ENCODE measurements at places on chromosomes 6 and 20.
A peak's percentile ranks its signal among the peaks of the same experiment; 100 is the strongest.

- no peak for DNase-seq
These were observed 1.2 kb downstream of the PTPRA start for GRCh38 chr20:2874456-2874855.

GRCh38 chr20:60473211-60473610, 515.0 kb downstream of the CDH26 start:
- DNase-seq = no peak

GRCh38 chr20:38373231-38373867, 27.1 kb downstream of the LBP start:
- no peak for DNase-seq

DNA sequence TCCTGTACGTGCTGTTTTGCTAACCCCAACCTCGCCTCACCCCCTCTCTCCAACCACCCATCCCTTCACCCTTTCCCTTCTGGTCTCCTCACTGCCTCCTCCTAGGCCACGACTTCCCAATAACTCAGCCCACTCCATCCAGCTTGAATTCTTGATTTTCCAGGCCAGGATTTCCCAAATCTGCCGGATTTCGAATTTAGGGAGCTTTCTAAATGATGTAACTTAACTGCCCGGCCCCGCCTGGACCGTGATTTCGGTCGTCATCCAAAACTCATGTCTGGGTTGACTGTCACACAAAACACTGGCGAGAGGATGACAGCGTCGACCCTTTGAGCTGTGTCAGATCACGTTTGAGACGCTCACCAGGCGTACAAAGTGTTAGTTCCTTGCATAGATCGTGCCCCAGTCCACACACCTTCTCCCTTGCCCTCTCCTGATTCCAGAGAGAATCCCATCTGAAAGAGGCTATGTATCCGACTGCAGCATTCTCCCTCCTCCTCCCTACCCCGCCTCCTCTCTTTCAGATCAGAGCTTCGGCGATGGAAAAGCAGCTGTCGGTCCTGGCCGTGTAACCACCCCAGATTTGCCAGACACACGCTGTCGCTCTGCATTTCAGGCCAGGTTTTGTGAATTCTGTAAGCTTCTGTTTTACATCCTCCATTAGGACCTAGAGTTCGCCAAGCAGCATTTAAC, 168.2 kb downstream of the GPX5 start:
- no peak for DNase-seq

DNA sequence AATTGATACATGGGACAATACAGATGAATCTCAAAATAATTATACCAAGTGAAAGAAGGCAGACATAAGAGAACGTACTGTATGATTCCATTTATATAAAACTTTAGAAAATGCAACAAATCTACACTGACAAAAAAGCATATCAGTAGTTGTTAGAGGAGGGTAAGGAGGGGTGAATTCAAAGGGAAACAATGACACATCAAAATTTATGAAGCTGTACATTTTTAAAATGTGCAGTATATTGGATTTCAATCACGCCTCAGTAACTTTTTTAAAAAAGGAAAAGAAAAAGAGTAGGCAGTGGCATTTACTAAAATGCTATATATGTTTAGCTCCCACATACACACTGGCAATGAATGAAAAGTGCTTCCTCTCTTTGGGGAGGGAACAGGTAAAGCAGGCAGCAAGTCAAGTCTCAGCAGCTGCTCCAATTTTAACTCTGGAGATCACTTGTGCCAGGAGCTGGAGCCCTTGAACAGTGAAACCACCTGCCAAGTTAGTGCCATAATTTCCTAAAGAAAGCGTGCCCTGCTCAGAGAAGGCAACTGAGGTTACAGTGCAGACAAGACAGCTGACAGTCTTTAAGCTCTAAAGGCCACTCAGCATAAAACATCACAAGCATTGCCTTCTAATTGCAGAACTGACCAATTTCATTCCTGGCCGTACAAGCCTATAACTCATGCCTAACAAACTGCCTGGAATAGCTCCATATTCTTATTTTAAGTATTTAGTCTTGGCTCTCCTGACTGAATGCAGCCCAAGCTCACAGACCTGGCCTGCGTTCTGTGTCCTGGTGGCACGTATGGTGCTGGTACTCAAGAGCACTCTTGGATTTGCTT, 10.9 kb downstream of the FKBP1A start:
- DNase-seq = no peak

DNA sequence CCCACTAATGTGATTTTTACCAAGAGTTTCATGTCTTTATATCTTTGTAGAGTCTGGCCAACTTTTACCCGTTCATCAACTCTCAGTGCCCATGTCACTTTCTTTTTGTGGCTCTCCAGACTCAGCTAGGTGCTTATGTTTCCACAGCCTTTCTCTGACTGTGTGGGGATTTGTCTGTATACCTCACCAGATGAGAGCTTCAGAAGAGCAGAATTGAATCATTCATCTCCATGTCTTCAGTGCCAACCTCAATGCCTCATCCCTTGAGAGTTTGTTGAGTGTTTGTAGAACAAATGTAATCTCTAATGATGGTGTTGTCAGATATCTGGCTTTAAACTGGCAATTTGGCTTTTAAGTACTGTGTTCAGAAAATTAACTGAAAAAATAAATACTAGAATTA, 16.8 kb upstream of the CCN2 start:
- DNase-seq = no peak

DNA sequence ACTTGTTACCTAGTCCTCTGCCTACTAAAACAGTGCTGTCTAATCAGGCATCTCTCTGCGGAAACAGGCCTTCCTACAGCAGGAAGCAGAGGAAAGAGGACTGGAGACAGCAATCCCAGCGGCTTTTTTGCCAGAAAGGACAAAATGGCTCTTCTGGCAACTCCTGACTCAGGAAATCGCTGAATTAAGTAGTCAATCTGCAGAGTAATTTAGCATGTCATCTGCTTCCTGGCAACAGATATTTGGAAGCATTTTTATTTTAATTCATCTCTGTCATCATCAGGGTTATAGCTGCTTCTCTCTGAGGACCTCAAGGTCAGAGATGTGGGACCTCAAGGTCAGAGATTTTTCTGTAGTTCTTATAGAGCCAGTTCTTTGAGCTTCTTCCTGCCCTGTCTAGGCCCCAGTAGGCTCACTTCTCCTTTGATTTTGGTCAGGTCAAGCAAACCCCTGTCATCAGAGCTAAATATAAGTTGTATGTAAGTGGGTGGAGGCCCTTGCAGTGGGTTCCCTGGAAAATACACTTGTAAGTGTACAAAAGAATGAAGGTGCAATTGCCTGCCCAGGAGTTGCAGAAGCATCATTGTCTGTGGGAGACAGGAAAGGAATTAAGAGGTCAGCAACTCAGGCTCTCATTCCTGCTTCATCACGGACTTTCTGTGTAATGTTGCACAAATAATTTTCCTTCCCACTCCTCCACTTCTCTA, 229.4 kb downstream of the ALDH8A1 start:
- peak; percentile 10 for DNase-seq

DNA sequence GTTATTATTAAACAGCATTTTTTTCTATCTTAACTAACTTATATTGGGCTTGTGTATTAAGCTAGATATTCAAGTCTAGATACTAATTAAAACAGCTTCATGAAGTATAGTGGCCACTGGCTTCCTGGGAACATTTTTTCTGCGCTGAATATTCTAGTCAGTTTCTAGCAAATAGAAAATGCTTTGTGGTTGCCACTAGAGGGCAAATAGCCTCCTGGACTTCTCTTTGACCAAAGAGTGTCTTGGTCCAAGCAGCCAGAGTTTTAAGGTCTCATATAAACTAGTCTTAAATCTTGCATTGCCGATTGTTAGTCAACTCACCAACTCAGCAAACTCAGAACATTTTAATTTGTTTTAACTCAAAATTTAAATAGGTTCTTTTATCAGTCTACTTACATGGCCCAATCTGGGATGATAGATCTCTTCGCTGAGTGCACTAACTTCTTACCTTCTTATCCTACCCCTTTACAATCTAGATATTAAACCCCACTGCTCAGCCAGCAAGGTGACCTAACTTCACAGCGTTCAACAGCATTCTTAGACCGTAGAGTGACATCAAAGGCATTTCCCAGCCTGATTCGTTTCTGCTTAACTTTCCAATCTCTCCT, 24.6 kb upstream of the ID4 start:
- peak; percentile 36 for DNase-seq

DNA sequence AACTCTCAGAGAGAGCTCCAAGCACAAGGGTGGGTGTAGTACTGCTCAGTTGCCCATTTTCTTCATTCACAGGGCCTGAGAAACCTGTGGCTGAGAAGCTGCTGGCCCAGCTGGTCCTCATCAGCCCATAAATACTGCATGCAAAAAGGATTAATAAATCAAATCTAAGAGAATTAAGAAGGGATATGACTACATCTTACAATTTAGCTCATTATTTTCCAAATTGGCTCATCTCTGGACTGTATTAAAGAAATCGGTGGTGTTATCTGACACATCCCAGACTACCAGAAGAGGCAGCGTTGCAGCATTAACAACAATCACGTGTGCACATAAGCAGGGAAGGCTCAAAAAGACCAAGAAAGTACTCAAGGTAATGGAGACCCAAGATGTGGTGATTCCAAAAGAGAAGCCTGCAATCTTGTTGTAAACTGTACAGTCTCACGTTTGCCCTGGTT, 90.7 kb downstream of the CD24 start:
- peak; percentile 12 for DNase-seq

DNA sequence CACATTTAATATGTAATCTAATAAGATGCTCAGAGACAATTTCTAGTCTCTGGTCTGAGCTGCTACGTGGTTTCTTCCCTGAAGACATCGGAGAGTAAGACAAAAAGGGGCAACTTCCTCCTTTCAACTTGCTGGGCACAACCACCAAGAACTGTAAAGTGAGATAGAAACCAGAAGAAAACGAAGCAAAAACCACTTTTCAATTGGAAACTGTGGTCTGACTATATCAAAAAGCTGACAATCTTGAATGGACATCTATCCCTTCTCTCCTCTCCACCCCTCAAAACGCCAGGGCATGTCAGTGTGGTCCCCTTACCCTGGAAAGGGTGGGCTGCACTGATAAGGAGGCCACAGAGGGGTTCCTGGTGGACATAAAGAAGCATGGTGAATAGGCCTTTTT, 269.1 kb downstream of the CD83 start:
- no peak for DNase-seq

- no peak for DNase-seq
These were observed 16.5 kb upstream of the NTSR1 start for GRCh38 chr20:62692176-62692575.

GRCh38 chr6:139754898-139755775, 380.7 kb upstream of the CITED2 start:
- no peak for DNase-seq

GRCh38 chr20:4956200-4956810, 45.0 kb downstream of the SLC23A2 start:
- DNase-seq = peak; percentile 30

GRCh38 chr6:135871878-135872277, 20.4 kb downstream of the PDE7B start:
- no peak for DNase-seq

- DNase-seq = no peak
These were observed 41.0 kb downstream of the CYP24A1 start for GRCh38 chr20:54132612-54133433.

- no peak for DNase-seq
These were observed 88.7 kb downstream of the ELOVL5 start for GRCh38 chr6:53259860-53260580.
